Esophagus muscularis mucosa (tissue), 4 donors: ENCODE measurements at places on chromosomes 6 and 20. TPM values are rescaled to one million over a fixed set of nuclear protein-coding genes. Genes with fewer than 3 reads are reported as not detected.

GRCh38 chr6:18501663-18502013 lies 114.5 kb downstream of the RNF144B start:
- DNase-seq: peak; percentile 92

DNA sequence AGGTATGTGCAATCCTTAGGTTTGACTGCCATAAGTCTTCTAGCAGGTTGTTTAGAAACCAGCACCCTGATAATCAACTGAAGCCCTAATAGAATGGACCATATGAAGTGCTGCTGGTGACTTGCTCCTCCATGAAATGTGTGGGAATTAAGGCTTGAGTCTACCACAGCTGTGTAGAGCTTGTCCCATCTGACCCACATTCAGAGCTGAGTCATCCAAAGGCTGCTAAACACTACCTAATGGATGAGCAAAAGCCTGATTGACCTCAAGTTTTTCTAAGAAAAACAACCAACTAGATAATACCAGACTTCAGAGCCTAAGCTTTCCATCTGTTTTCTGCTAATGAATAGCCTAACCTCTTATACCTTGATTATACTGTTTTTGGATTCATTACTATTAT lies 120.3 kb upstream of the MOCS1 start:
- DNase-seq: peak; percentile 26

DNA sequence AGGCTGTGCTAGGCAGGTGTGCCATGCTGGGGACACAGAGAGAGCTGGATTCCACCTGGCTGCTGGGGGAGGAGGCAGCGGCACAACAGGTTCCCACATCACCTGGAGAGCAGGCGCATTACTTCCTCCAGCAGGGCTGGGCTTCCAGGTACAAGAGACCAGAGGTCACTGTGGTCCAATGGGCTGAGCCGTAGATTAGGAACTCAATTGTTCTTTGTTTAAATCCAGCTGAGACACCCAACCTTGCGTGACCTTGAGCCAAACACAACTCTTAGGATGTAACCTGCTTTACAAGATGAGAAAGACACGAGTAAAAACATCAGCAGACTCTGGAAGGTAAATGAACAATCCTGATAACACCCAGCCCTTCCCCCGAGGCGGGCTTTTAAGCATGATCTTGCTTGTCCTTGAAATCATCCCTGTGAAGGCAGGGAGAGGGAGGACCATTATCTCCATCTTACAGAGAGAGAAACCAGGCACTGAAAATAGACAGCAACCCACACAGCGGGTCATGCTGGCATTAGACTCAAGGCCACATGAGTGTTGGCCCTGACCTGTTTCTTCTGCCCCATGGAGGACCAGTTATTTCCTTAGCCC lies 216.5 kb upstream of the RREB1 start:
- DNase-seq: no peak

DNA sequence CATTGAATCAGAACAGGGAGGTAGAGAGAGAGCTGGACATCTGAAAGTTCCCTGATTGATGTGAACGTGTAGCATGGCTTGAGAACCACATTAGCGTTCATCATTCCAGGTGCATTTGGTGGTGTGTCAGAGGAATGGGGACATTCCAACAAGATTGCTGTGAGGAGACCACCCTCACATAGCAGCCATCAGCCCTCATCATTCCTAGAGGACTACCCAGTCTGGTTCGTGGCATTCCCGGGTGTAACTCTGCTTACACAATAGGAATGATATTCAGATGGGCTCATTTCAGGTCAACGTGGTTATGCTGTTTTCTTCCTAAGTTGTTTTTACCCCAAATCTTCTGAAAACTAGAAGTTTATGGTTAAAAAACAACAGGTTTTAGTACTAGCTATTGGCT lies 62.2 kb upstream of the KLHL31 start:
- DNase-seq: no peak

DNA sequence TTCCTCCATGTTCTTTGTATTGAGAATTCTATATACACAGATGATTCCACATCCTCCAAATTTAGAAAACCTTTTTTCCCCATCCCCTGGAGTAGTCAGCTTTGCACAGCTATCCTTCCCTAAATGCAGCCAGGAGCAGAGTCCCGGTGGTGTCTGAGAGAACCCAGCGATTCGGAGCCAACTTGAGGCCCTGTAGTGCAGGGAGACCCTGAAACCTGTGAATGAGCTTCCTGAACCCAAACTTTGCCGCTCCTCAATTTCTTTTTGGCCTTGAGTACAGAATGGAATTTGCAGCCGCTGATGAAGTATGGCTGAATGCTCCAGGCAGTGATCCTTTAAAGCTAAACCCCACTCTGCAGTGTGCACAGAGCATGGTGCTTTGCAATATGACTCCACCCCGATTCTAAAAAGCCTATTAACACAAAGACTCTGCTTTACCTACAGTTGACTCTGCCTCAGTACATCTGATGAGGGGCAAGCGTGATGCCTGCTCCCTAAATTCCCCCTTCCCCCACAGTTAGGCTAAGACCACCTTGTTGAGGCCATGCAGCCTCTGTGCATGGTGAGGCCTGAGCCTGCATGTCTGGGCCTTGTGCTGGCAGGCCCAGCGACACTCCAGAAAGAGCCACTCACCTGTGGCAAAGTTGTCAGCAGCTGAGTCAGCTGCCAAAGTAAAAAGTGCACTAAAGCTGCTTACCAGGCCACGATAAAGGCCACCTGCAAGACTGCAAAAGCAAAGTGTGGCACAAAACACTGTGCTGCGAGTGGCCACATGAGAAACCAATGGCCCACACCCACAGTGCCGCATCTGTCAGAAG lies 82.1 kb downstream of the PLEKHG1 start:
- peak; percentile 42 for DNase-seq

DNA sequence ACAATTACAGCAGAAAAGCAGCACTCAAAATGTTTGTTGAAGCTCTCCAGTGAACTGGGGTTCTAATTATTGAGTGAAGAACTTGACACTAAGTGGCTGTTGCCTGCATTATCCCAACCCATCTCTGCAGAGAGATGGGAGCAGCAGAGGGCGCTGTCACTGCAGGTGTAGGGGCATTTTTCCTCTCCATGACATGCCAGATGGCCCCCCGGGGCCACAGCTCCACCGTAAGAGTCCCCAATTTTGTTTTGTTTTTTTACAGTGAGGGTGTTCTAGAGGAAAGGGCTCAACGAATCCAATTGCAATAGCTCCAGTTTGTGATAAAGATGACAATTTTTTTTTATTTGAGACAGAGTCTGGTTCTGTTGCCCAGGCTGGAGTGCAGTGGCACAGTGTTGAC lies 1.9 kb upstream of the FUCA2 start:
- DNase-seq: no peak

DNA sequence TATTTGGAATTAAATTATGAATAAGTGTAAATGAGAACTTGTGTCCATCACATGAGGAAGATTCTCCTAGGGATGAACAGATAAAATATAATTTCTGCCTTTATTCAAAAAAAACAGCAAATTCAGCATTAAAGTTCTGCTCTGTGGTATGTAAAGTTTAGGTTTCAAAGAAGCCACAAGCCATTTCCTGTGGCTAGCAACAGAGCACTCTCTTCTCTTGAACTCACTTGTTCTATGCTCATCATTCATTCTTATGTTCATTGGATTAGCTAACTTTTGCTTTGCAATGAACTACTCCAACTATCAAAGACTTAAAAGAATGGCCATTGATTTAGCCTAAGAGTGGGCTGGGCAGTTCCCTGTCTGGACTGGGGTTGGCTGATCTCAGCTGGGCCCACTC lies 20.8 kb upstream of the SNRPB2 start:
- no peak for DNase-seq

- peak; percentile 68 for DNase-seq
Measured at GRCh38 chr6:169324656-169325459, 71.2 kb upstream of the THBS2 start.

GRCh38 chr6:102619585-102619984 lies 1226.1 kb downstream of the GRIK2 start:
- no peak for DNase-seq

DNA sequence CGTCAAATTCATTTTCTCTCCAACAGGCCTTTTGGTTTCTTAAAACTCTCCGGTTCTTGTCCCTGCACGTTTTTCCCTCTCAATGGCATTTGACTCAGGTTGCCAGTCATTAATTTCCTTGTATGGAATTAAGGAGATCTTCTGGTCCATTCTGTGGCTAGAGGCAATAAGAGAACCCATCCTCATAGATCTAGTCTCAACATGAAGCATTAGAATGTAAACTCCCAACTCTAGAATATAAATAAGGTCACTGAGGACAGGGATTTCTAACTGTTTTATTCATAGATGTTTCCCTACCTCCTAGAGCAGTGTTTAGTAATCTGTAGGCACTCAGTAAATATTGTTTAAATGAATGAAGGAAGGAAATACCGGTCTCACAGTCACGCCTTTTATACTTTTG lies 185.2 kb upstream of the FLRT3 start:
- no peak for DNase-seq

Gene F13A1
- total RNA-seq: 173 TPM

Gene NHLRC1
- 1.2 TPM for total RNA-seq

Gene ID4
- 158 TPM for total RNA-seq

Gene SLC22A7
- total RNA-seq: not detected

Gene EYS
- not detected for total RNA-seq

Gene MYCT1
- 9.1 TPM for total RNA-seq

Gene ARMC2
- 2.1 TPM for total RNA-seq

Gene SLC17A4
- not detected for total RNA-seq

Gene SLC17A3
- total RNA-seq: not detected

Gene NFS1
- total RNA-seq: 38.0 TPM
